ENCODE measurements at places on chromosomes 13 and 19.

DNA sequence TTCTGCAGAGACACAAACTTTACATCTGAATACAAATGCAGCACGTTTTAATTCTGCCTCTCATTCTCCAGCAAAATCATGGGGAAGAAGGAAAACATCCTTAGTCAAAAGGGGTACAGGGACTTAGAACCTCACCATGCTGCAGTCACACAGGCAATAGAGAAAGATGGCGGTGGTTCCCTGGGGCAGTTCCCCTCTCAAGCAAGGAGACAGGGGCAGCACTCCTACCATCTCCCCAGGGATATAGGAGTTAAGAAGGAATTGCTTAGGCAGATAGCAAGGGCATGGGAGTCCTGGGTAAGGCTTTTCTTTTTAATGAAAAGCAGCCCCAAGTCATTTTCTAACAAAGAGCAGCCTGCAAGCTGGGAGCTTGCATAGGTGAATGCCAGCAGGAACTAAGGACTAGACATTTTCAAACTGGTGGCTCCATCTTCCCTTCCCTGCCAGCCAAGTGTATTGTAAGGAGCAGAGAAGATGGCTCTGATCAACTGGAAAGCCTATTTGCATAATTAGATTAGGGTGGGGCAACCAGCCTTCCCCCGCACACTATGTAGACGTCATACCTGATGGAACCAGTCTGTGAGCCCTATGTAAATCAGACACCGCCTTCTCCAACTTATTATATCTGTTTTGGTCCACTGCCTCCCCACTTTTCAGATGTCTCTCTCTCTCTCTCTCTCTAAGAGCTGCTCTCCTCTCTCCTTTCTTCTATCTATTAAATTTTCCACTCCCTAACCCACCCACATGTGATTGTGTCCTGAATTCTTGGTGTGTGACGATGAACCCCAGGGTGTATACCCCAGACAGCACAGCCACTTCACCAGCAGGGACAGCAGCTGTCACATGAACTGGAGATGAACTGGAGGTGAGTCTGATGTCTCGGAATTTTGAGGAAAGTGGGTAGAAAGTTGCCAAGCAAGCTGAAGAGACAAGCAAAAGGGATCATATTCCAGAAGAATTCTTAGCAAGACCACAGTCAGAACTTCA, 514.5 kb downstream of the IRS2 start:
- no peak for DNase-seq

DNA sequence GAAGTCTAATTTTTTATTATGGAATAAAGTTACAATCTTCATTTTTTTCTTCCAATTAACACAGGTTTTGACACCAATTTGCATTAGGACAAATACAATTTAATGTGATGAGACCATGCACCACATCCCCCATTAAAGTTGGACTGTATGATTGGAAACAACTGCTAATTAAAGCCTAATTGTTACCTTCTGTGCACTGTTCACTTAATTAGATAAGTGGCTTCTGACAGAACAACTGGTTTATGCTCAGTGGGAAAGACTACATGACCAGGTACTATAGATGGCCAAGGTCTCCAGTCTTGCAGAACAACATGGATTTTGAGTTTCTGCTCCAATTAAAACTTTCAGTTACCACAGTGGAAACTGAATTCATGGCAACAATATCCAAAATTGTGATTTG, 198.1 kb downstream of the FGF14 start:
- no peak for DNase-seq

- no peak for DNase-seq
These were observed 41.2 kb upstream of the ZNF527 start for GRCh38 chr19:37329686-37330085.

DNA sequence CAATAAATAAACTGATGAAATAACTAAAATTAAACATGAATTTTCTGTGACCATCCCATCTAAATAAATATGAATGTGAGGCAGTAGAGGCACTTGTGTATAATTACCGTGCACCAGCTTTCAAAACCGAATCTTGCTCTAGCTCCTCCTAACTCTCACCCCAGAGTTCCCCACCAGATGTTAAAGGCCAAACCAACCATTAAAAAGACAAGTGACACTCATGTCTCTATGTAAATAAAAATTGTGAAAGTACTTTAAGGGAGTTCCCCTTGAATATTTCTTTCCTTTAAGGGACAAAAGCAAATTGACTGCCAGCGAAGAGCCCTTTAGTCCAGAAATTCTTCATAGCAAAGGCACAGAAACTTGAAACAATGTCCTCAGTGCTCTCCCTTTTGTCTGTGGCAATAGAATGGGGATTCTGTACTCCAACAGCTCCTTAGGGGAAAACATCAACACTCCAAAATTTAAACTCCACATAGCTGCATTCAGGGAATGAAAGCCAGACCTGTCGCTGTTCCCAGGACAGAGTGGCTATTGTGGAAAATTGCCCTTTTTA, 101.7 kb upstream of the SOX21 start:
- DNase-seq = no peak

DNA sequence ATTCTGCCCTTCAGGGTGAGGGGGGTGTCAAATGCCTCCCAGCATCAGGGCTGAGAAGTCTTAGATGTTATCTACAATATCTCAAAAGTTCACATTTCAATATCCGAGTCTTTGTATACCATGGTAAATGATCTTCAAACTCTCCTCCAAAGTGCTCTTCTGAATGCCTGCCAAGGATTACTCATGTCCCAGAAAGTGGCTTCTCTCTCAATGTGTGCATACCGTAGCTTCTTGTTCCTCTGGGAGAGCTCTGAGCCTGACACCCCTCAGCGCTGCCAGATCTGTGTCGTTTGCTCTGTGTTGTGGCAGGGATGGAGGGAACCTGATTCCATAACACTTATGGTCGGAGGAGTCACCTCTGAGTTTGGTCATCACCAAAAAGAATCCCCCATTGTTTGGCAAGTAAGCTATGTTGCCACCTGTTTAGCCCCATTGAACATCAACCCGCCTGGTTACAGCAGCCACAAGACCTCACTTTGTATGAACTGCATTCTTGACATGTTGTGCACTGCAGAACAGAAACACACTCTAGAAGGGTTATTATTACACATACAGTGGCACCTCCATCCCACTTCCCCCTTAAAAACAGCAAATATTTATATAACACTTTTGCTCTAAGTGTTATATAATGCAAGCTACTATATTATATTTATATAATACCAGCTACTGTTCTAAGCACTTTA, 163.1 kb upstream of the MIR17HG start:
- DNase-seq = no peak

DNA sequence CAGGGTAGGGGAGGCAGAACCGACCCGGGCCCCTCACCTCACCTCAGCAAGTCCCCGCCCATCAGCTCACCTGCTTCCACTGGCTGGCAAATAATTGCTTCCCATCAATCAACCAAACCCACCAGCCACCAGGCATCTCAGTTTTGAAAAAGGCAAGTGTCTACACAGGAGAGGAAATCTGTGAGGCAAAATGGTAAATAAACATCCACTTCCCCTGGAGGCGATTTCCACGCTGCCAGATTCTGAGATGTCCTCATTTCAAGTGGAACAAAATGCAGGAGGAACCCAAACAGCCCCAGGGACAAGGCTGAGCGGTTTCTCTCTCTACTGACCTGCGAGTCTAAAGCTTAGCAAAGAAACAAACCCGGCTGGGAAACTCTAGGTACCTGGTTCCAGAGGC, 117.5 kb downstream of the CRYL1 start:
- DNase-seq = no peak

- no peak for DNase-seq
These were observed 99.6 kb upstream of the OBI1 start for GRCh38 chr13:78758549-78758948.

DNA sequence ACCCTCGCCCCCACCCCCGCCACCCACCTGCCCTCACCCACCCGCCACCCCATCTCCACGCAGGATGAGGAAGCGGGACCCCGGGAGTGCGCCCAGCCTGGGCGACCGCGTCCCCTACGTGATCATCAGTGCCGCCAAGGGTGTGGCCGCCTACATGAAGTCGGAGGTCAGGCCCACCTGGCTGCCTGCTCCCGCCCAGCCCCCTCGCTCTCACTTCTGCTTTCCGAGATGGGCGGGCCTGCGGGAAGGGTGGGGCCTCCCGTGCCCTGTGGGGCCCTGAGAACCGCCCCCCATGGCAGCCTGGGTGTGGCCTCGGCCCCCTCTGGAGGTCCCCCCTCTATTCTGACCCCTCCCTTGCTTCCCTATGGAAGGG, 3.1 kb upstream of the SPIB start:
- DNase-seq = no peak

DNA sequence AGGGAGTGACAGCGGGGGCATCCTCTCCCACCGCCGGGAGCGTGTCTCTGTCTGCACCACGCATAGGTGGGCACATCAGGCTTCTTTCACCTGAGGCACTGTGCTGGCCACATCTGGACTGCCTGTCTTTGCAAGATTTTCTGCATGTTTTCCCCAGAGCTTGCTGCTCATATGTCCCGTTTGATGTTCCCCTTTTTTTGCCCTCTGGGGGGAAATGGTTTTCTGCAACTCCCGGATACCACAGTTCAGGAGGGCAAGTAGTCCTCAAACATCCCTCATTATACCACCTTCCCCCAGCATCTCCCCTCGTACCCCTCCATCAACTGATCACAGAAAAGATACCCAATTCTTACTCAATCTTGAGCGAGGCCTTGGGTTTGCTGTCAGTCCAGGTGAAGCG, 168.0 kb downstream of the PAN3 start:
- DNase-seq = no peak

GRCh38 chr13:75402787-75403186, 79.2 kb downstream of the TBC1D4 start:
- no peak for DNase-seq

GRCh38 chr19:8320564-8321066, 560 bp downstream of the NDUFA7 start:
- DNase-seq = no peak

- no peak for DNase-seq
These were observed 81.6 kb downstream of the DPF1 start for GRCh38 chr19:38142176-38143035.
